NCI-H1048 (cell line): ENCODE measurements at places on chromosomes 6 and 20.
A peak's percentile ranks its signal among the peaks of the same experiment; 100 is the strongest.

DNA sequence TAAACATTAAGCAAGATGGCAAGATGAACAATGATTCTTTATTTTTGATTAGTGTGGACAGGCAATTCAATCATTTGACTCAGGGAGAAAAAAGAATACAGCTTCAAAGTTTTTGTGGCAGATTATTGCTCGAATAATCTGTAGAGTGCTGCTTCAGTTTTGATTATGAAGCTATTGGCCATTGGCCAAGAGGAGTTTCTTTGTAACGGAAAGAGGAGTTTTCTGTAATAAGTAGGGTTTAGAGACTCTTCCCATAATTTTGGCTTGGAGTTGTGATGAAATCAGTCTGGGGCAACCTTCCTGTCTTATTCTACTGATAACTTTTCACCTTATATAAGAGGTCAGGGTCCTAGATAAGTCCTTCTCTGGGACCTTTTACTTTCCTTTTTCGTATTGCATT is 256.7 kb upstream of the RAB32 start:
- no peak for DNase-seq

DNA sequence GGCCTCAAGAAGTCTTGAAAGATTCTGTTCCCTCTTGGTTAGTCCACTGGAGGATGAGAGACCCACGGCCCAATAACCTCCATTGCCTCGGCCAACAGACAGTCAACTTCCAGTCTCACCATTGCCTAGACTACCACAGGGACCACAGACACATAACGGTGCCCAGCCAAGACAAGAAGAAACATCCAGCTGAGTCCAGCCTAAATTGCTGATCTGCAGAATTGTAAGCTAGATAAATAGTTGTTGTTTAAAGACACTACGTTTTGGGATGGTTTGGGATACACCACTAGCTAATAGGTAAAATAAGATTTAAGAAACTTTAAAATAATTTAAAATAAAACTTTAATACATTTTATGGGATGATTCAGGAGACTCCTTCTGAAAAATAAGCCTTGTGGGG is 324.7 kb upstream of the JAG1 start:
- DNase-seq, result no peak

GRCh38 chr6:167565388-167565787 is 240.5 kb downstream of the TTLL2 start:
- no peak for DNase-seq

DNA sequence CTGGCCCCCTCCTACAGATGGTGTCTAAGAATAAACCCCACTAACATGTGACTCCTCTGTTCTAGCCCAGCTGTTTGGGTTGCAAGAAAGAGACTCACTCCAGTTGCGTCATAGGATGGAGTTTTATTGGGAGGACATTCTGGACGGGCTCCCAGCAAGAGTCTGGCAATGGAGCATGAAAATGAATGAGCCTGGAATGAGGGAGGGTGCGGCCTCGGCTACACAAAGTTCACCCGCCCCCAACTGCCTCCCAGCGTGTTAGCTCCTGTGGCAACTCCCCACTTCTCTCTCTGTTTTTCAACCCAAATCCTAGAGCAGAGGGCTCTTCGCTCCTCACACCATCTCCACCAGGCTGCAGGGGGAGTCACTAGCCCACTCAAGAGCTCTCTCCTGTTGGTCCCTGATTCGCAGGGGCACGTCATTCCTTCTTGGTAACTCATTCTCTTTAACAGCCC is 5.1 kb upstream of the ADAM33 start:
- DNase-seq, result no peak

GRCh38 chr6:160766989-160767646 is 65.1 kb downstream of the PLG start:
- no peak for DNase-seq

- DNase-seq, result no peak
Measured at GRCh38 chr20:18436847-18437246, 30.0 kb downstream of the DZANK1 start.

DNA sequence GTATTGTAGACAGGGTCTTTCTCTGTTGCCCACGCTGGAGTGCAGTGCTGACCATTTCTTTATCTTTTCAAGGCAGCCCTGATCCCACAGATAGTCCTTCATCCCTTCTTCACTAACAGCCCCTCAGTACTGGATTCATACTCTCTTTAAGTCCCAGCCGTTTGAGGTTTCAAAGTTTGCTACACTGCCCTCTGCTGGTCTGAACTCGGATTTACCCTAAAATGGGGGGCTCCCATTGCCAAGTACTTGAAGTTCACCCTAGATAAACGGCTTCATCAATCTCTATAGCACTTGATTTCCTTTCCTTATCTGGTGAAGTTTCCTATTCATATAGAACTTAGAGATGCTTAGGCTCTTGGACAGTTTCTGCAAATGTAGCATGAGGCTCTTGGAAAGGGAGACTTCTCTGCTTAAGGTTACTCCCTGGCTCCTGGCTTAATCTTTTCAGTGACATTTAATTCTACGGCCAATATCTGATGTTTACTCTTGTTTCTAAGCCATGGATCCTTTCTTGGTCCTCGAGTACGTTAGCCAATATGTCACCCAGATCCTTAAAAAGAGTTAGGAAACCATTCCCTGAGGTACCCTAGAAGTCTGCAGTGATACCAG is 21.4 kb upstream of the PREP start:
- no peak for DNase-seq

GRCh38 chr6:13541496-13541895 is 32.9 kb upstream of the SIRT5 start:
- DNase-seq, result no peak

DNA sequence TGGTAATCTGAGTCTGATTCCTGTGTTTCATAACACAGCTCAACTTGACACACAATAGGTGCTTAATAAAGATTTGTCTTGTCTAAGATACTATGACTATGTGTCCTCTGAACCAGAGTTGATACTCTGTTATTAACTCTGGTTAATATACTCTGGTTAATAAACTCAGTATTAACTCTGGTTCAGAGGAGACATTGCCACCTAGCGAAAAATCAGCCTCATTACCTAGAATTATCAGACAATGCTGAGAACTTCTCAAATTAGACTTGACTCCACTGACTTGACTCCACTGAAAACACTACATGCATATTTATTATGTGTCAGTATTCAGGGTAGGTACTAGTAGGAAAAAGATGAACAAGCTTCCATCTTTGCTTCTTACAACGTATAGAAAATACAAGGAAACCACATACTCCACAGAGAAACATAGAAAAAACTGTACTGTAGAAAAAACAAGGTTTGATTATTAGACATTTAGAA is 73.9 kb downstream of the AHI1 start:
- DNase-seq, result no peak

DNA sequence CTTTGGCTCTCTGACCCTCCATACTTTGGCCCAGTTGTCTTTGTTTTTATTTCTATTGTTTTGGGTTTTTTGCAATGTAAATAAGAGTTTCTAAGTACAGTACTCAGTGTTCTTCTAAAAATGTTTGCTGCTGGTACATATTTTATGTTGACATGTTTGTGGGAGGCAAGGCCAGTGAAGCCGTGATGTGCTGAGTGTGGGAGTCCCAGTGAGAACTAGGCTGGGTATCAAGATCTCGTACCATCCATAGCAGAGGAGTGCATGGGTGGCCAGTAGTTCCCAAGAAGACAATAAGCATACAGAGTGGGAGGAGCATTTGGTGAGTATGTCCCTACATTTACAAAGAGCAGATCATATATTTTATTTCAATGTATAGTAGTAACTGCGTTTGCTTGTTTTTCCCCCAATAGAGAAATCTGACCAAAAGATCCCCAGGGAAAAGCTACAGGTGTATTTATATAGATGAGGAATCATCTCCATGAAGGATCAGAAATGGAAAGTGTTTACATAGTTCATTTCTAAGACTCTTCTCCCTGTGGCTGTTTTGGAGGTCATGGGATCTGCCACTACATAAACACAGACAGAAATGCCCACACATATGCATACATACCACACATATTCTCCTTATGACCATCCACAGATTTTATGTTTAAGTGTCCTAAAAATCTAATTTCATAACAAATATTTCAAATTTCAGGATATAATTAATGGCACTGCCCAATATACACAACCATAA is 285.9 kb downstream of the ALDH8A1 start:
- DNase-seq, result no peak

GRCh38 chr6:1435806-1436205 is 46.4 kb downstream of the FOXF2 start:
- DNase-seq, result no peak

GRCh38 chr6:168082860-168083513 is 4.0 kb upstream of the FRMD1 start:
- no peak for DNase-seq

- peak; percentile 19 for DNase-seq
Measured at GRCh38 chr6:159691133-159691962, 1.7 kb downstream of the SOD2 start.

DNA sequence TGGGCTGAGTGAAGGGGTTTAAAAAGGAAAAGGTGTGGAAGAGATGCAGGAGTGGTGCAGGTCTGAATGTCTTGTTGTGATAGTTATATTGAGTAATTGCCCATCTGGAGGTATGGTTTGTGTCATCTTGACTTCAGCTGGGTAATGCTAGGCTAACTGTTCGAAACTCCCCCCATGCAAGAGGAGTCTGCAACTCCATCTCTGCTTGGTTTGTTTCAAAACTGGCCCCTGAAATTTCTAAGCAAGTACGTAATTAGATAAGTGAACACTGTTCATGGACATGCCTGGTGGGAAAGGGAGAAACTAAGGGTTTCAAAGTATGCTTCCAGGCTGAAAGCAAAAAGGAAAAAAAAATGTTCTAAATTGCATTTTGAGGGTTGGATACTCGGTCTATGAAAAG is 17.1 kb downstream of the TTK start:
- DNase-seq, result no peak

GRCh38 chr20:44448753-44449546 is 26.7 kb upstream of the TTPAL start:
- DNase-seq, result no peak

DNA sequence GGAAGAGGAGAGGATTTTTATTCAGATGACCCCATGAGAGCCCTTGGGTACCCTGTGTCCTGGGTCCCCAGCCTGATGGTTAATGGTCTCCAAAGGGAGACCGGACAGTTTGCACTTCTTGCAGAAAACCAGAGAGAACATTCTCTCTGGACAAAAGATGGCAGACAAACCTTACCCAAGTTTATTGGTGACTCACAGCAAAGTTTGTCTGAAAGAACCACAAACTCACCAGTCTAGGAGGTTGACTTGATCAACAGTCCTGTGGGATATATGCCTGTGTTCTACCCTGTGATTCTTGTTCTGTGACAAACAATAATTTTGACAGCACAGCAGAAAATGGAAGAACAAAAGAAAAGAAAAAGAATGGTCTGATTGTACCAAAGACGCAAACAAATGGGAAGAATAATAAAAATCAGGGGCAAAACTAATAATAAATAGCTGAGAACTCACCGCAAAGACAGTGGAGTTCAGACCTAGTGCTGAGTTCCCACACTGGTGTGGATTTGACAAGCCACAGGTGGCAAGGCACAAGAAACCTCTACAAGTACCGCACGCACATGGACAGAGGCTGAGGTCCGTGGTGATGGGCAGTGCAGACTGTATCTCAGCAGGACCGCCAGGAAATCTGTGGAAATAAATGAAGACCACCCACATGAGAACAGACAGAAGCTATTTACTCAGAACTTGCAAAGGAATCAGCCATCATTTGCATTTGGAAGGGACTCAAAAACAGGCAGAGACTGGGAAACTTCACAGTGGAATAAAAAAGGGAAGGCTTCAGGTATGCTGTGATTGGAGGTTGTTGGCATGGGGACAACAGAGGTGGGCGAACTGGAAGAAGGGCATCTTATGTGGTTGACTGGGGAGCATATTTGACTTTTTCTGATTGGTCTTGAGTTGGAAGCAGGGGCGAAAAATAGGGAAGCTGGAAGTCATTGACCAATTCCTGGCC is 246.3 kb upstream of the RNF24 start:
- no peak for DNase-seq

GRCh38 chr6:168035661-168036545 is 38.4 kb downstream of the KIF25 start:
- DNase-seq, result no peak

GRCh38 chr20:5734602-5735001 is 15.6 kb upstream of the SHLD1 start:
- DNase-seq, result no peak

GRCh38 chr6:149128489-149129145 is 188.9 kb upstream of the TAB2 start:
- no peak for DNase-seq

DNA sequence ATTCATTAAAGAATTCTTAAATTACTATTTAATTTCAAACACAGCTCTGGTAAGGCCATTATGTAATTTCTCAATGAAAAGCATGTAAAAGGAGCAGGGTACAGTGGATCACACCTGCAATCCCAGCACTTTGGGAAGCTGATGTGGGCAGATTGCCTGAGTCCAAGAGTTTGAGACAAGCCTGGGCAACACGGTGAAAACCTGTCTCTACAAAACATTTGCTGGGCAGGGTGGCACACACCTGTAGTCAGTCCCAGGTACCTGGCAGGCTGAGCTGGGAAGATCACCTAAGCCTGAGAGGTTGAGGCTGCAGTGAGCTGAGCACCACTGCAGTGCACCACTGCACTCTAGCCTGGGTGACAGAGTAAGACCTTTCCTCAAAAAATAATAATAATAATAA is 37.4 kb downstream of the MDN1 start:
- DNase-seq, result no peak

GRCh38 chr20:62159839-62160238 is 16.3 kb downstream of the SS18L1 start:
- no peak for DNase-seq

DNA sequence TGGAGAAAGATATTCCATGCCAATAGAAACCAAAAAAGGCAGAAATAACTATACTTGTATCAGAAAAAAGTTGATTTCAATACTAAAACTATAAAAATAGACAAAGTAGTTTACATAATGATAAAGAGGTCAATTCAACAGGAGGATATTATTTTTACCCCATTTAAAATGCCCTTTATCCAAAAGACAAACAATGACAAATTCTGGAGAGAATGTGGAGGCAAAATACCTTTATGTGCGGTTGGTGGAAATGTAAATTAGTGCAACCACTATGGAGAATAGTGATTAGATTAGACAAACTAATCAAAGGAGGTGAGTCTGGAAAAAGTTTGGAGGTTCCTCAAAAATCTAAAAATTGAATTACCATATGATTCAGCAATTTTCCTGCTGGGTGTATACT is 1262.3 kb downstream of the GRIK2 start:
- DNase-seq, result no peak

DNA sequence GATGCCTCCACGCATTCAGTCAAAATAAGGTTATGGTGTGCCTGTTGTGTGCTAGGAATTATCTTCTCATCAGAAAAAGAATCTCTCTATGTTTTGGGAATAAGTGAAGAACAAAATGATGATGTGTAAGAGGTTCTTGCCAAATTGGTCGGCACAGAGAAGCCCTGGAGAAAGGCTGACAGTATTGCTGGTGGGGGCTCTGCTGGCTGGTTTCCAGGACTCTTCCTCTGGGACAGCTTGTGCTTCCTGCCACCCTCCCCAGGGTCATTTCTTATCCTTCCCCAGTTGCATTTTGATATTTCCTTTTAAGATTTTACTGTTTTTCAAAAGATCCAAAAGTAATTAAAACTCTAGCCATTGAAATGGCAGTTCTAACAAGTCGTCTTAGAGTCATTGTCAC is 22.1 kb downstream of the CST4 start:
- no peak for DNase-seq

DNA sequence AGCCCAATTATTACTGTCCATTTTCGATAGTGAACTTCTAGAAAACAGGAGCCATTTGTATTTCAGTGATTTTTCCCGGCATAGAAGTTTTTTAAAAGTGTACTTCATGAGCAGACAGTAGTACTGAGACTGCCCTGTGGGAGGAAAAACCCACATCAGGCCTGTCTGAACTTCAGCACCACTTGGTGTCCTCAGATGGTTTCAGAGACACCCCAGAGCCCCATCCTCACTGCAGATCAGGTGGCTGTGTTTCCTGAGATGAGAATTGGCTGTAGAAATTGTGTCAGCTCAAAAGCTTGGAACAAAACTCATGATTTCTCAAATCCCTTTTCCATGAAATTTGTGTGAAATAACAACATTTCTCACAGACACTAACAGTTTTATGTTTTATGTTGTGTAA is 110.0 kb upstream of the RIN2 start:
- no peak for DNase-seq
